ENCODE measurements at places on chromosomes 6 and 20.

GRCh38 chr6:133623065-133623464 lies 265.8 kb upstream of the TCF21 start:
- DNase-seq = no peak

GRCh38 chr6:165634101-165634880 lies 28.8 kb downstream of the PDE10A start:
- DNase-seq = no peak

GRCh38 chr20:513429-513828 lies 30.2 kb downstream of the CSNK2A1 start:
- no peak for DNase-seq

GRCh38 chr6:21034345-21034744 lies 500.1 kb downstream of the CDKAL1 start:
- no peak for DNase-seq

GRCh38 chr20:34061695-34062094 lies 50.3 kb downstream of the EIF2S2 start:
- no peak for DNase-seq

Measured in thoracic aorta (tissue), 2 donors.